Right ventricle myocardium superior (tissue), 1 donor: ENCODE measurements at places on chromosomes 5 and 9.

DNA sequence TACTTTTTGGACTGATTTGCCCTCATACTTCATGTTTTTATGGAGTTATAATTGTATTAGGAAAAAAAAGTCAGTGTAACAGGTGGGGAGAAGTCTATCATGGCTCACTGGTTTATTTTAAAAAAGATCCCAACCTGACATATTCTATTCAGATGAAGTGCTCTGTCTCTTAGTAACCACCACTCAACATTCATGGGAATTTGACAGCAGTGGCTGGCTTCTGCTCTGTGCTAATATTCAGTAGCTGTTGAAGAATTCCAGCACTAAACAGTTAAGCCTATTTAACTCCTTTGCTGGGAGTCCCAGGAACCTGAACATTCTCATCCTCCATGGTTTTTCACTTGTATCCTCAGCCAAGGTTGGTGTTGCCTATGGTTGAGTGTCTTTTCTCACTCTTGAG is 23.1 kb downstream of the CMYA5 start:
- no peak for DNase-seq

DNA sequence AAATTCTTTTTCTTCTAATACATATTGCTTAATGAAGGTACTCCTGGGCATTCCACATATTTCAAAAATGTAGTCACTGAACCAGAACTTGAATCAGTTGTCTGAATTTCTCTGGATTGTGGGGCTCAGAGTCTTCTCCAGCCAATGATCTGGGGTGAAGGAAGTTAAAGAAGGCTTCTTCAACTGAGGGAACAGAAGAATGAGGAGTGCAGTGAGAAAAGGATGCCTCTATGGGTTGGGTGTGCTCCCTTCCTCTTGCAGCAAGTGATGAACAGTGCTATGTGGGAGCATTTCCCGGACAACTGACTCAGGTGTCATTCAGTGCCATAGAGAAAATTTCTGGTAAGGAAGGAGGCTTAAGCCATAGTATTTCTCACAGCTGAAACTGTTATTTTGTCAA is 7.9 kb downstream of the LNPEP start:
- no peak for DNase-seq

GRCh38 chr5:6545770-6546690 is 86.8 kb downstream of the NSUN2 start:
- DNase-seq: no peak

DNA sequence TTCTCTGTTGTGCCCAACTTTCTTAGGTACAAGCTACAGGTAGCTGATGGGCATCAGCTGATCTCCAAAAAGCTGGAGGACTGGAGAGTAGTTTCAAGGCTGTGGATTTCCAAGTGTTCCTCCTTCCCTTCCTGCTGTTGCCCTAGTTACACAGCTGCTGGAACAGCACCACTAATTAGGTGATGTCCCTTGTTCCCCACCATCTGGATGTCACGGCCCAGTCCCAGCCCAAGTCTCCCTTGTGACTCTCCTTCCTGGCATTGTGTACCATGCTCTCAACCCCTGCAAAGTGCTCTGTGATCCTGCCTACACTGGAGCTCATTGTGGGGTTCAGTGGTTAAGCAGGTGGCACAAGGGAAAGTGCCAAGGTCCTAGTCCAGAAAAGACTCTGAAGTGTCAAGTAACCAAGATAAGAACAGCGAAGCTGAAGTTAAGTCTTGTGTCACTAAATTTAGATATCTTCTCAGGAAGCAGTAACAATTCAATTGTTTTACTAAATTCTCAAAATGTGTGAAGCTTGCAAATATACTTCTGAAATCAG is 604.5 kb downstream of the ISL1 start:
- no peak for DNase-seq

GRCh38 chr5:107705402-107706014 is 34.8 kb upstream of the EFNA5 start:
- no peak for DNase-seq

- DNase-seq: peak; percentile 95
Measured at GRCh38 chr5:160269017-160269416, 39.7 kb downstream of the FABP6 start.

- no peak for DNase-seq
Measured at GRCh38 chr5:14246350-14247053, 103.4 kb downstream of the TRIO start.

- DNase-seq: no peak
Measured at GRCh38 chr5:141777130-141777529, 95.1 kb upstream of the ARAP3 start.

DNA sequence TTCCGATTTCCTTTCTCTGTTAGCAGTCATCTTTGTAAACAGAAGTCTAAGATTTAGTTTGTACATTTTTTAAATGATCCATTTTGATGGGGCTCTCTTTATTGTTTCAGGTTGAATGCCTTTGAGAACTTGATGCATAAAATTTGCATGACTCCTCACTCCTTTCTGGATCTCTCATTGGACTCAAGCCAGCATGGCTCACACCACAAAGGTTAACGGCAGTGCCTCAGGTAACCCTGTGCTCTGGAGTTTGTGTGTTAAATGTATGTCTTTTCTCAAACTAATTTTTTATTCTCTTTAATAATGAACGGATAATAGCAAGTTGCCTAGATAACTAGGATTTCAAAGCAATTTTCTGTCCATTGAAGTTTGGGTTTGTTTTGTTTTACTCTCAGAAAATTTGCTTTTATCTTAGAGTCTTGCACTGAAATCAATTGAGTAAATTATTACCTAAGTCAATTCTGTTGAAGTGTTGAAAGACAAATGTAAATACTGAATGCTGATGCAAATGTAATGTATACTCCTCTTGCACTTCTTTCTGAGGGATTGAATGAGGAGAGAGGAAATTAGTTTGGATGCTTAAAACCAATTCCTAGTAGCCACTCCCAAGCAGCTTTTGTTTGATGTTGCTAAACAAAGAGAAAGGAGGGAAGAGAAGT is 164.6 kb upstream of the DMRT1 start:
- no peak for DNase-seq

DNA sequence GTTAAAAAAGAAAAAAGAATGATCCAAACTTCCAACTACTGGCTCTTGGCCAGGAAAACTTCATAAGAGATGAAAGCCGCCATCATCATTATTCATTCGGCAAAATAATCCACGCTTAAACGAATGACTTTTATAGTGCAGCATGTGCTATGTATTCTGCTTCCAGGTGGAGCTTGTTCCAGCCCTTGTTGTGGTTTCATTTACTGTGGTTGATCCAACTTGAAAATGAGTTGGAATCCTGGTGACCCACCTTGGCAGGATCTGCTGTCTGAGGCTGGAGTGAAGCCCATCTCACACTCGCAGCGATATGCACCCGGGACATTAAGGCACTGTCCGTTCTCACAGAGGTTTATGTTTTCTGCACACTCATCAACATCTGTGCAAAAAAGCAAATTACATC is 209.6 kb downstream of the FBN2 start:
- no peak for DNase-seq

- DNase-seq: no peak
Measured at GRCh38 chr5:30030101-30030500, 1163.4 kb upstream of the CDH6 start.

- DNase-seq: no peak
Measured at GRCh38 chr5:56091664-56092063, 96.9 kb upstream of the IL6ST start.

- no peak for DNase-seq
Measured at GRCh38 chr5:40089269-40089668, 590.4 kb upstream of the PTGER4 start.
